Caudate nucleus (tissue), 63 donors: ENCODE measurements at places on chromosomes 6 and 20.

GRCh38 chr6:13406781-13407180 lies 78.4 kb upstream of the TBC1D7 start:
- DNase-seq, result peak; percentile 21

- no peak for DNase-seq
Observed at GRCh38 chr20:51404297-51405060, 138.0 kb downstream of the NFATC2 start.

DNA sequence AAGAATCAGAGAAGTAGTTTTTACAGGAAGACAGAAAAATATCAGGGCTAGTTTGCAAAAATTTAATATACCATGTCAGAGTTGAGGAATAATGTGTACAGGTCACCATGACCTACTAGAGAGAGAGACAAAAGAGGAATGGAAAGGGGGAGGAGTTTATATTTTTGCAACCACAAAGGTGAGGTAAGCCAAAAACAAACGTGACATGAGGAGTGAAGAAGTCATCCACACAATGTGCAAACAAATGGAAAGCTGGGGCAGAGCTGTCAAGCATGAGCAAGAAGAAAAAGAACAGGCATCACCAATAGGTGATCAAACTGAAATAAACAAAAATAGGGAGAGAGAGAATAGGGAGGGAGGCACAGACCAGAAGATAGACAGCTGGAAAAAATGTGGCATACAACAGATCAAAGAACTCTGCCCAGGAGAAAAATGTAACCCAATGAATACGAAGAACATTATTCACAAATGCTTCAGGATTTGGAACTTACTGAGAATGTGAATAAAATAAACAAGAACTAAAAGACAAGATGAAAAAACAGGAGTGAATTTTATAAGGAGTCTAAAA lies 15.5 kb downstream of the RARS2 start:
- DNase-seq, result no peak

DNA sequence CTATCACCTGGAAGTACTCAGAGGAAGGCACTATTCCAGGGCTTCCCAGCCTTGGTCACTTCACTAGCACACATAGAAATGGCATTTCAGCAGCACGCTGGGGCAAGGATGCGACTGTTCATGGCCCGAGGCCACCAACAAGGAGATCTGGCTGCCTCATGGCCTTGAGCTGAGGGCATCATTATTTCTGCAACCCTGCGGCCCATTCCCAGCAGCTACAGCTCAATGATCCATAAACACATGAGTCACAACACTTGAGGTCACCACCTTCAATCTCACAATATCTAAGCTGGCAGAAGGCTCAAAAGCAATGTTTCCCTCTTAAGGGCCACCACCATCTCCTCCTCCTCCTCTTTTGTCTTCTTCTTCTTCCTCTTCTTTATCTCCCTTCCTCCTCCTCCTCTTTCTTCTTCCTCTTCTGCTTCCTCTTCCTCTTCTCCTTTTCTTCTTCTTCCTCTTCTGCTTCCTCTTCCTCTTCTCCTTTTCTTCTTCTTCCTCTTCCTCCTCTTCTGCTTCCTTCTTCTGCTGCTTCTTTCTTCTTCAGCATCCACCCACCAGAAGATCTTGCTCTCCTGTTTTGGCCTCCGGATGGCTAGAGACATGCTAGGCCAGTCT lies 382.9 kb upstream of the CNR1 start:
- no peak for DNase-seq

GRCh38 chr6:163354761-163355425 lies 59.6 kb upstream of the QKI start:
- peak; percentile 20 for DNase-seq

GRCh38 chr6:21061892-21062291 lies 527.6 kb downstream of the CDKAL1 start:
- no peak for DNase-seq

- no peak for DNase-seq
Observed at GRCh38 chr6:1424306-1424927, 35.0 kb downstream of the FOXF2 start.

GRCh38 chr6:37657112-37657886 lies 40.4 kb downstream of the MDGA1 start:
- no peak for DNase-seq

DNA sequence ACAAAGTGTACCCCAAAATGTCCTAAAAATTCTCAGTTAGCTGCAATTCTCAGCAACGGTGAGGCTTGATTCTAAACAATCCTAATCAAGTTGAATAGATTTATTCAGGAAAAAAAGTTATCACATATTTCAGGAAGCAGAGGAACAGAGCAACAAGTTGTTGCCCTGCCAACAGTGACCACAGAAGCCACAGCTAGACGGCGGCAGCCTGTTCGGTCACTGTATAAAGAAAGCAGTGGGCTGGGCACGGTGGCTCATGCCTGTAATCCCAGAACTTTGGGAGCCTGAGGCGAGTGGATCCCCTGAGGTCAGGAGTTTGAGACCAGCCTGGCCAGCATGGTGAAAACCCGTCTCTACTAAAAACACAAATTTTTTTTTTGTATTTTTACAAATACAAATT lies 171.2 kb upstream of the BMP5 start:
- no peak for DNase-seq

DNA sequence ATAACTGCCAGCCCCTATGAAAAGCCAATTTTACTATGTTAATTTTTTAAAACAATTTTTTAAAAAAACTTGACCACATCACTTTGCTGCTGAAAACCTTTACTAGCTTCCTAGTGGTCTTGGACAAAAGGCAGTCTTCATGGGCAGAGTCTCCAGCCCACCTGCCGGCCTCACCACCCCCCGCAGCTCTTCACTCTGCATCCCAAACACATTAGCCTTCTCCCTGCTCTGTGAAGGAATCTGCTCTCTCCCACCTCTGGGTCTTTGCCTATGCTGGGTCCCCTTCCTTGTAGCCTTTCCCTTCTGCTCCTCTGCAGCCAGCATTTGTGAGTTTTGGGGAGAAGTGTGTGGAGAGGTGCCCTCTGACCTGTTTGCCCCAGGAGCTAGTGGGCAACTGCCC lies 170.7 kb upstream of the MLN start:
- no peak for DNase-seq

- no peak for DNase-seq
Observed at GRCh38 chr6:13194852-13195251, 133.5 kb downstream of the TBC1D7 start.

GRCh38 chr20:61933951-61934715 lies 131.5 kb downstream of the TAF4 start:
- DNase-seq, result no peak

- no peak for DNase-seq
Observed at GRCh38 chr20:58393299-58393698, 4.3 kb downstream of the VAPB start.

- no peak for DNase-seq
Observed at GRCh38 chr6:33199687-33200218, 712 bp downstream of the RXRB start.
